Right lobe of liver (tissue), 6 donors: ENCODE measurements at places on chromosomes 2 and 18.
A peak's percentile ranks its signal among the peaks of the same experiment; 100 is the strongest.

DNA sequence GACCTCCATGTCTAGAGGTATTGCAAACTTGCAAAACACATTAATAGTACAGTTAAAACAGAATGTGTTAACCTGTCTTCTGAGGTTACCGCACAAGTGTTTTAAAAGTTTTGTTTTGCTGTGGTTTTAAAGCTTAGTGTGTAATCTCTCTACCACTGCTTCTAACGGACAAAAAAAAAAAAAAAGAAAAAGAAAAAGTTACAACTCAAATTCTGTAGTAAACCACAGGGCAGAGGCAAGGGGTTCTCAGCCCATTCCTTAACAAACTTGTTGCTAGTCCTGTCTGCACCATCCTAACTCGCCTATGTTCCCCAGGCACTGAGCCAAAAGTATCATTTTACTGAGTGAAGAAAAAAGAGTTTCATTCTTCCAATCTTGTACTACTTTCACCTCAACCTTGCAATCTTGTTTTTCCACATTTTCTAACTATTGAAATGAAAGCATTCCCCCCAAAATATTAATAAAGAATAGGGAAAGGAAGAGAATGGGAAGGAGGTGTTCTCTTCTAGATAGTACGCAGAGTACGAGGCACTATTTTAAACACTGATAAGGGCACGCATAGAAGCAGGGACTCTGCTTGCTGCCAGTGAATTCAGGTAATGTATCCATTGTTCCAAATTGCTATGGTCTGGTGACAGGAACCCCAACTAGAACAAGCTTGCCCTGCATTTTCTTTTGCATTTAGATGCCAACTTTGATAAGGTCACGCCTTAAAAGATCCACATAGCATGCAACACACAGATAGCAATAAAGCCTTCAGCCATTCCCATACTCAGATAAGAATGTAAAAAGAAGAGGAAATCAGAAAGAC is 47.1 kb downstream of the IKZF2 start:
- DNase-seq: no peak

- DNase-seq: peak; percentile 82
Measured at GRCh38 chr2:109448946-109449788, 164.6 kb downstream of the SEPTIN10 start.

GRCh38 chr18:9906481-9906880 is 7.3 kb upstream of the VAPA start:
- DNase-seq: no peak

DNA sequence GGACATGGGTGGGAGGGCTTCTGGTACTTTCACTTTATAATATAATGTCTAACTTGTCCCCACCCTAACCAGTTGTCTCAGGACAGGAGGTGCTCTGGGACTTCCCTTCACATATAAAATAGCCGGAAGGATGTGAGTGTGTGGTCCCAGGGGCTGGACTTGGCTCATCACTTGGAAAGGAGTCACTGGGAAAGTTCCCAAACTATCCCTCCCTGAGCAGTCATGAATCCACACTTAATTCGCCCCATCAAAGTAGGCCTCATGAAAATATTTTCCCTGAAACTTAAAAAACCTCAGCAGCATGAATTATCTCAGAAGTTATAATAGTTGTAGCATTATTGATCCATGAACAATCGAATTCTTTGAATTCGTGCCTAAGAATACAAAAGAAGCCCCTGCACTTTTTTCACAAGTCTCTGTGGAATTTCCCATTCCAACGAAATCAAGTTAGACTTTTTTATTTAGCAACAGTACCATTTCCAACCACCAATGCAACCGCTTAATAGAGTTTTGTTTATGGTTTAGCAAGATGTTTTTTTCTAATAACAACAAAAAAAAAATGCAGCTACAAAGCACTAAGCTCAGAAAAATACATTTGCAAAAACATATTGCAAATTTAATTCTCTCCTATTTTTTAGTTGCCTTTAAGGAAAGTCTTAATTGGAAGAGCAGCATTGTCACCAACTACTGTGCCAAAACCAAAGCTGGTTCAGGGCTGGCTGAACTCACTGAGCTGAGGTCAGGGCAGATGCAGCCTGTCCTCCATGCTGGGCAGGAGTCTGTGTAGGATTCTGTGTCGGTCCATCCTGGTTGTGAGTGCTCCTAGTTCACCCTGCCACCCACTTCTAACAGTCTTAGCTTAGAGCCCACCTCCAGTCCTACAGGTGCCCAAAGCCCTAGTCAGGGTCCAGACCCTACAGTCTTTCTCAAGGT is 68.8 kb upstream of the SPTBN1 start:
- DNase-seq: no peak

DNA sequence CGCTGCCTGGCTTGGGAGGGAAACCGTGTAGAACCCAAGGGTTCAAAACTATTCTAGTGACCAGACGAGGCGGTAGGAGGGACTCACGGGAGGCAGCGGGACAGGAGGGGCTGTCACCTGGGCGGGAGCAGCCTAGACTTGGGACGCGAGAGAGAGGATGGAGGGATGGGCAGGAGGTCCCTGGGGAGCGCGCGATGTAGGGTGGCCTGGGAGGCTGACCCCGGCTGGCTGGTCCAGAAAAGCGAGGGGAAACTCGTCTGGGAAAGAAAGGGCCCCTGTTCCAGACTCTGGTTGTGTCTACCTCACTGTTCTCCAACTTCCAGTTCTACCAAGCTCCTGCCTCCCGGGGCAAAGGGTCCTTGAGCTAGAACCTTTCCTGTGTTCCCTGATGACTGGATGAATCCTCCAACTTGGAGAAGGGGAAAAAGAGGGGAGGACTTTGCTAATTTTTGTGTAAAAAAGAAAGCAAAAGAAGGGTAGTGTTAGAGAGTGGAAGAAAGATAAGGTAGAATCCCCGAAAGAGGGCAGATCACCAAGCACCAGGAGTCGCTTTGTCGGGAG is 1.4 kb downstream of the DOK6 start:
- no peak for DNase-seq
